Stimulated activated CD8-positive, alpha-beta memory T cell treated with anti-CD3 and anti-CD28 coated beads, Interleukin-4, amount 100 ng/mL, for 4 hours (primary cell): ENCODE measurements at places on chromosomes 3 and 15.

DNA sequence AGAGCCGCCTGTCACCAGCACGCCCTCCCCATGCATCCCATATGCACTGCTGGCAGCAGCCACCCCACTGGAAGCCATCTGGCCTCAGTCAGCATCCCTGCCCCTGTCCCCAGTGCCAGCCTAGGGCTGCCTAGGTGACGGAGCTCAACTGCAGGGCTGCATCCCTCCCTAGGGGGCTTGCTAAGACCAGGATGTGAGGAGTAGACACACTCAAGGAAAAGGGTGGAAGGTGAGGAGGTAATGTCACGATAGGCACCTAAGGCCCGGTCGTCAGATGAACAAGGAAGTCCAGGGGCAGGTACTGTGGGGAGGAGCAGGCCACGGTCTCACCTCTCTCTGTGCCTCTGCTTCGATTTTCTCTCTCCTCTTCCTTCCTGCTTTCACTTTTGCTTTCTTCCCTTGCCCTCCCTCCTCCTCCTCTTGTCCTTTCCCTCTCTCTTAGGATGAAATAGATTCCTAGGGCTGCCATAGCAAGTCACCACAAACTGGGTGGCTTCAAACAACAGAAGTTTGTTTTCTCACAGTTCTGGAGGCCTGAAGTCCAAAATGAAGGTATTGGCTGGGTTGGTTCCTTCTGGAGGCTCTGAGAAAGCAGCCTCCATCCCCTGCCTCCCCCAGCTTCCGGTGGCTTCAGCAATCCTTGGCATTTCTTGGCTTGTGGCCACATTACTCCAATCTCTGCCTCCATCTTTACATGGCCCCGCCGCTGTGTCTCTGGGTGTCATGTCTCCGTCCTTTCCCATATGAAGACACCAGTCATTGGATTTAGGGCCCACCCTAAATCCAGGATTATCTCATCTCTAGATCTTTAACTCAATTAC is 298.3 kb downstream of the SHQ1 start:
- DNase-seq: no peak

DNA sequence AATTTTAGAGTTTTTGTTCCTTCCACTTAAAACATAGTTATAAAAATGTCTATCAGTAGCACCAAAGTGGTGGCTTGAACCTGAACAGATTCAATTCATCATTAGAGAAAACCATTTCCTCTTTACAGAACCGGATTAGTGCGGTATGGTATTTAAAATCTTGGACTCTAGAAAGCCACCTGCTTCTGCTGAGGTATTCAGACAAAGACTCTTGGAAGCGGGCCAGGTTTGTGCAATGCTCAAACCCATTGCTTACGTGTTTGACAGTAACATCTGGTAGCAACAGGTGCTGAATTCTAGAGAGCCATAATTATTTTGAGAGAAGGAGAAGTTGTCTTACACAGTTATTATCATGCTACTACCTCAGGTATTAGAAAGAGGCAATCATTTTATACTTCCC is 290.5 kb downstream of the NAALADL2 start:
- DNase-seq: no peak

DNA sequence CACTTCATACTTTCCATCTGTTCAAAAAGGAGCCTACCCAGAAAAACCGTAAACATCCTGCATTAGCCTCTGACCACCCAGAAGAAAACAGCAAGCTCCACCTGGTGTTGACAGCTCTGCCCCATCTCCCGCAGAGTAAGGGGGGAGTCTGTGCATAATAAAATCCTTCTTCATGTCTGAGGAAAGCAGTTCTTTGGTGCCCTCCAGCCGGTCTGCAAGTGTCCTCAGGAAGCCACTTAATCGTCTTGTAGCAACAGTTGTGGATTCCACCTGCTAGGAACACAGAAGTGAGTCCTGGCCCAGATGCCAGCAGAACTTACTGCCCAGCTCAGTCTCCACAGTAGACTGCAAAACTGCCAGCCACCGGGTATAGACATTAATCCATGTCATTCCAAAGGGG is 22.5 kb downstream of the RIOX2 start:
- DNase-seq: no peak

GRCh38 chr3:35737934-35738706 is 98.8 kb downstream of the ARPP21 start:
- DNase-seq: no peak

DNA sequence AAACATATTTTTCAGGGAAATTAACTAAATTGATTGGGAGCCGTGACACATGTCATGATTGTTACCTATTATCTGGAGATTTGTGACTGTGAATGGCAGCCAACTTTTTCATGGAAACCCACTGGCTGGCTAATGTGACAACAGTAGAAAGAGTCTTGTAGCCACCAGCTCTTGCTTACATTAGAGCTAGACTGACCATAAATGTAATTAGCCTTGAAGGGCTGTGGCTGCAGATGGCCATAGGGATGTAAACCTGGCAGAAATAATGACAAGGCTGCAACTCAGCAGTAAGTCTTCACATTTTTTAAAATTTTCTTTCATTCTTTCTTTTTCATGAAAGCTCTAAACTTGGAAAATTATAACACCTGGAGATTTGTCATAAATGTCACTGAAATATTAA is 168.2 kb upstream of the ROBO2 start:
- no peak for DNase-seq

GRCh38 chr3:59374091-59374817 is 324.4 kb upstream of the CFAP20DC start:
- DNase-seq: no peak

DNA sequence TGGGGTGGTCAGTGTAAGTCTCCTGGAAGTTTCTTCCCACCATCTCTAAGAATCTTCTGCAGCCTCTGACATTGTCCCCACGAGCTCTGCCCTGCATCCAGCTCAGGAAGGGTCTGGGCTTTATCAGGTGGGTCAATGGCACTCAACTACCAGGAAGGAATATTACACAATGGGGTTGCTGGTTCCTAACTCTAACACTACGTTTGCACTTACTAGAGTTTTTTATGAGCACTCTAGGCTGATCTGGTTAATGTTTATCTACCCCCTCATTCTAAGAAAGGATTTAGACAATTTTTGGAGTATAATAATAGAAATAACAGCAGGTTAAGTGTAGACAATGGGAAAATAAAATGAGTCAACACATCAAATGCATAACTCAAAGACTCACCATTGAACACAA is 411.1 kb upstream of the RGMA start:
- DNase-seq: no peak

DNA sequence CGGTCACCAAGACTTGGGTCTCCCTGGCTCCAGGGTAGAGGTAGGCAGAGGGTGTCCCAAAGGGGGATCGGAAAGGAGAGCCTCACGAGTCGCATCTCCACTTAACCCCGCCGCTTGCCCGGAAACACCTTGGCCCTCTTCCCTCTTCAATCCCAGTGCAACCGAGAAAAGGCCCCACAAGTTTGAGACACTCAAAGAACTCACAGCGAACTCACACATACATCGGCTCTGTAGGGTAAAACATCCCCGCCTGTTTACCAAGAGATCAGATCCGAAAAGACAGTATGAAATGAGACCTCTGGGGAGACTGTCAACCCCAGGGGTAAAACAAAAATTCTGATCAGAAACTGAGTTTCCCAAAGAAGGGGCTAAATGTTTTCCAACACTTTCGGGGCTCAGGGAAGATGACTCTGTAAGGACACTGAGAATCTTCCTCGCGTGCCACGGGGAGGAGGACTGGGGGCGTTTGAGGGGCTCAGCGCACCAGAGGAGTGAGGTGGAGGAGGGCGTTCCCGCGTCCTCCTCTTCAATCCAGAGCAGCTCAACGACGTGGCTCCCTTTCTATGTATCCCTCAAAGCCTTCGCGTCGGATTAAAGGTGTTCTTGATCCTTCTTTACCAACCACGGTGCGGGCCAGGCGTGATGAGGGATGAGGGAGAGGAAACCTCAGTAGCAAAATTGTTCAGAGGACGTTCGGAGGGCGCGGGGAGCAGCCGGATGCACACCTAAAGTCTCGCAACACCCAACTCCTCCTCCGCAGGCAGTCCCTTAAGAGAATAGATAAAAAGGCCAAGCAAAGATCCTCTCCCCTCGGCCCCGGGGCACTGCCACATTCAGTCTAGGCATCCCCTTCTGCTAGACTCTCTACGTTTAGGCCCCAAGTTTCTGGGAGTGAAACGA is 3.7 kb downstream of the WNT5A start:
- DNase-seq: no peak

- DNase-seq: no peak
These were observed 28.9 kb downstream of the NXPE3 start for GRCh38 chr3:101807888-101808287.

DNA sequence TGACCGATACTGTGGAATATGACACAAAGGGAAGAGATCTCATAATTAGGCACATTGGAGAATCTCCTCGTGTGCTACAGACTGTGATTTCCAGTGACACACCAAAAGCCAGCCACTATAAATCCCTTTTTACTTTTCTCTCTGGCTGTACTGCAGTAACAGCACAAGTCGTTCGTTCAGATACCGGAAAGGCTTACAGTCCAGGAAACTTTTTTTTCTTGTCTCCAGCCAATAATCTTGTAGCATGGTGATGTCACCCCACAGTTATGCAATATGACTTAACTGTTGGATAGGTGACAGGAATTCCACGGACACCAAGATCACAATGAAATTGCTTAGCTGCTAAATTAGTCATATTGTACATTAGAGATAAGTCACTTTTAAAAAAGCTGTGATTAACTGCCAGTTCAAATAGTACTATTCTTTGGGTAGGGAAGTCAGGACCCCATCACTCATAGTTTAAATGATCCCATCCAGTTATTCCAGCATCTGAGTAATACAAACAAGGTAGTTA is 36.3 kb upstream of the TSC22D2 start:
- DNase-seq: no peak

DNA sequence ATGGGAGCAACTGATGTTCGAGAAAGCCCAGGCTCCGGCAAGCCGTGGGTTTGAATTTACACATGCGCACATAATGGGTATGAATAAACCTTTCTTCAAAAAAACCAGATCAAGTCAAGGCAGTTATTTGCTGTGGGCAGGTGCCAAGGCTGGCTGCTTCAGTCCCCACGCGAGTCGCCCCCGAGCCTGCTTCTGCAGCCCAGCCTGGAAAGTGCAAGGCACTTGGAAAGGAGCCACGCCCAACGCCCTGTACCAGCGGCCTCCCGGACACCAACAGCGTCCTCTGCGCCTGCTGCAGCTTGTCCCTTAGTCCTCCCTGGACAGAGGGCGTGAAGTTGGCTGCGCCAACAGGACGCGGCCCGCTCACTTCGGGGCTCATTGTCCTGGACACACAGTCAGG is 68.9 kb downstream of the KLF15 start:
- no peak for DNase-seq

DNA sequence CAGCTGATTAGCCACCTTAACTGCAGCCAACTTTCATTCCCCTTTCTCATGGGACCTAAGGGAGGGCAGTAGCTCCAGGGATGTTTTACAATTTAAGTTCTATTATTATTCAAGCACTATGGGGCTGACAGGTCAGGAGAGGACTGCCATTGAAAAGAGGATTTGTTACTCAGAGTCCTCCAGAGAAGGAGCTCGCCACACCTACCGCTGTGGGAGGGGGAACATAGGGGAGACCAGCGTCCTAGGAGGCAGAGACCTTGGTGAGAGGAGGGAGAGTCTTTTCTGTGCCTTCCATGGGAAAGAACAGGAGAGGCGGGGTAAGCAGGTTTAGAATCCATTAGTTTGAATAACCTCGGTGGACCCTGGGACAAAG is 14.4 kb downstream of the ATP10A start:
- no peak for DNase-seq
